ENCODE measurements at places on chromosomes 3 and 15.
A peak's percentile ranks its signal among the peaks of the same experiment; 100 is the strongest.

- H3K27ac ChIP-seq = peak overlapping the region; percentile 62
- DNase-seq = no peak
- no peak overlapping the region for H3K4me3 ChIP-seq
- H3K27me3 ChIP-seq = peaks cover 10% of the 10 kb centered on the region
- H3K4me1 ChIP-seq = peaks cover 48% of the 10 kb centered on the region
- H3K36me3 ChIP-seq = no peaks in the 10 kb centered on the region
Observed at GRCh38 chr3:114504941-114505628, 211.3 kb downstream of the TIGIT start.

DNA sequence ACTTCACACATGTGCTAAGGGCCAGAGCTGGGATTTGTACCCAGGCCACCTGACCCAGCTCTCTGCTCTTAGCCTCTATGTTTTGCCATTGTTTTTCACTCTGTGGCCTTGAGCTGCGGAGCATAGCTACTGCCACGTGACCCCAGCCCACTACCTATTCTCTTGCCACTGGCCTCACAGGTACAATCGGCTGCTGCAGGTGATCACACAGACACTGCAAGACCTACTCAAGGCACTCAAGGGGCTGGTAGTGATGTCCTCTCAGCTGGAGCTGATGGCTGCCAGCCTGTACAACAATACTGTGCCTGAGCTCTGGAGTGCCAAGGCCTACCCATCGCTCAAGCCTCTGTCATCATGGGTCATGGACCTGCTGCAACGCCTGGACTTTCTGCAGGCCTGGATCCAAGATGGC lies 46.2 kb downstream of the SEMA3G start:
- no peaks in the 10 kb centered on the region for H3K27me3 ChIP-seq
- no peak overlapping the region for H3K27ac ChIP-seq
- no peak overlapping the region for H3K4me3 ChIP-seq
- DNase-seq = no peak
- H3K36me3 ChIP-seq = peaks cover 57% of the 10 kb centered on the region

- peaks cover 50% of the 10 kb centered on the region for H3K4me1 ChIP-seq
- H3K27me3 ChIP-seq = no peaks in the 10 kb centered on the region
- H3K4me3 ChIP-seq = no peak overlapping the region
- no peak for DNase-seq
- H3K27ac ChIP-seq = no peak overlapping the region
Observed at GRCh38 chr15:98727115-98728040, 79.0 kb downstream of the IGF1R start.

- no peaks in the 10 kb centered on the region for H3K36me3 ChIP-seq
- no peaks in the 10 kb centered on the region for H3K4me1 ChIP-seq
- no peak for DNase-seq
- H3K27me3 ChIP-seq = peaks cover 5% of the 10 kb centered on the region
- no peak overlapping the region for H3K27ac ChIP-seq
Observed at GRCh38 chr3:70277304-70277703, 35.1 kb downstream of the MDFIC2 start.

GRCh38 chr3:33704891-33705290 lies 13.2 kb downstream of the CLASP2 start:
- no peak overlapping the region for H3K4me3 ChIP-seq
- H3K27ac ChIP-seq = no peak overlapping the region
- no peak for DNase-seq
- peaks cover 28% of the 10 kb centered on the region for H3K4me1 ChIP-seq
- peaks cover 60% of the 10 kb centered on the region for H3K36me3 ChIP-seq

- no peaks in the 10 kb centered on the region for H3K36me3 ChIP-seq
- peaks cover 96% of the 10 kb centered on the region for H3K27me3 ChIP-seq
- H3K27ac ChIP-seq = no peak overlapping the region
Observed at GRCh38 chr15:52795464-52796227, 5.5 kb upstream of the ONECUT1 start.

- no peak overlapping the region for H3K27ac ChIP-seq
- H3K27me3 ChIP-seq = peaks cover 3% of the 10 kb centered on the region
- no peak for DNase-seq
- no peaks in the 10 kb centered on the region for H3K4me1 ChIP-seq
- no peak overlapping the region for H3K4me3 ChIP-seq
- no peaks in the 10 kb centered on the region for H3K36me3 ChIP-seq
Observed at GRCh38 chr3:152961323-152961722, 126.4 kb downstream of the P2RY1 start.

- H3K27ac ChIP-seq = peak overlapping the region; percentile 45
- DNase-seq = no peak
- no peak overlapping the region for H3K4me3 ChIP-seq
- no peaks in the 10 kb centered on the region for H3K27me3 ChIP-seq
- peaks cover 84% of the 10 kb centered on the region for H3K36me3 ChIP-seq
- H3K4me1 ChIP-seq = peaks cover 71% of the 10 kb centered on the region
Observed at GRCh38 chr3:45972534-45973402, 22.9 kb downstream of the FYCO1 start.

- H3K4me1 ChIP-seq = no peaks in the 10 kb centered on the region
- no peaks in the 10 kb centered on the region for H3K36me3 ChIP-seq
- H3K27me3 ChIP-seq = no peaks in the 10 kb centered on the region
- H3K4me3 ChIP-seq = no peak overlapping the region
Observed at GRCh38 chr3:15959434-15959811, 161.6 kb upstream of the ANKRD28 start.

All from activated T-cell treated with anti-CD3 and anti-CD28 coated beads, Interleukin-2, amount 50 U/mL, for 24 hours (primary cell).